ENCODE measurements at places on chromosomes 4 and X.

- no peak for DNase-seq
Observed at GRCh38 chr4:73989031-73989430, 1.0 kb upstream of the PPBP start.

- no peak for DNase-seq
Observed at GRCh38 chr4:189822326-189822725, 118.3 kb upstream of the FRG1 start.

DNA sequence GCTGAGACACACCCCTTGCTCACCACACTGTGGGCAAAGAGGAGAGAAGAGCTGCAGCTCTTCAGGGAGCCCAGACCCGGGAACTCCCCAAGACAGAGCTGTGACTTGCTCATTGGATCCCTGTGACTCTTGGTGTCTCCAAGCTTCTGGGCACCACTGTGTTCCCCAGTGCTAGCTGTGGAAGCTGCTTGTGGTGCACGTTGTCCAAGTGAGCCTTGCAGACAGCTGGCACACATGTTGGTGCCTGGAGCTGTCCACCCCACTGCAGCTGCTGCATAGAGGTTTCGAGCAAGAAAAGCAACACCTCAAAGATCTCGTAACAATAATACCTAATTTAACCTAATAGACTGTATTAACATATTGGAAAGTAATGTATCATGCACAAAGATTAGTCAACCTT is 1089.3 kb downstream of the PCDH18 start:
- DNase-seq: no peak

- no peak for DNase-seq
Observed at GRCh38 chr4:41454423-41454822, 83.5 kb upstream of the LIMCH1 start.

DNA sequence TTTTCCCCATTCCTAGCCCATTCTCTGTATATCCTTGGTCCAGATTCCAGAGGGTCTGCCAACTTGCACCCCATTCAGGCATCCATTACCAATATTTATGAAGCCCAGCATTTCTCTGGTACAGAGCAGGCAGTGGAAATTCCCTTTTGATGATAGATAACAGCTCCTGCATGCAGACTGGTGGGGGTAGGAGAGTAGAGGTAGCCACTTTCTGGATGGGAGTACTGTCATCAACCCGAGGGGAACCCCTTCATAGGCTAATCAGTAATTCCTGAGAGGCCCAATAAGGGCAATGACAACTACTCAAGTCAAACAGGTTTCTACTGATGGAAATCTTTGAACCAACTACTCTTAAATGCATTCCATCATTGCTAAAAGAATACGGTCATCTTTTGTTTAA is 63.7 kb downstream of the COL25A1 start:
- DNase-seq: no peak

GRCh38 chr4:179467878-179468277 is 2025.6 kb upstream of the AGA start:
- DNase-seq: no peak

DNA sequence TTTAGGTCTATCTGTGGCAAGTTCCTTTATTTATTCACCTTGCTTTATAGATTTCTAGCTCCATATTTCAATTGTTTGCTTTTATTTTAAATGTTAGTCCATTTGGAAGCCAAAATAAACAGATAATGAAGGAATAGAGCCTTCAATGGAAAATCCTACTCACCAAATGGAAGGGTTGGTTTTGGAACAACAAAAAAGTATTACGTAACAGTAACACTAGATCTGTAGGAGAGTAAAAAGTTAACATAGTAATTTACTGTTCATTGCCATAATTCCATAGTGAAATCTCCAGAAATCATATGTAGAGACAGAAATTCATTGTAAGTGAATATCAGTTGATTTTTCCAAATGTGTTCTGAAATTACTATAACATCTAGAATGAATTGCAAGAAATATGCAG is 34.6 kb downstream of the NWD2 start:
- no peak for DNase-seq

GRCh38 chrX:123773258-123773988 is 40.6 kb upstream of the THOC2 start:
- DNase-seq: no peak

DNA sequence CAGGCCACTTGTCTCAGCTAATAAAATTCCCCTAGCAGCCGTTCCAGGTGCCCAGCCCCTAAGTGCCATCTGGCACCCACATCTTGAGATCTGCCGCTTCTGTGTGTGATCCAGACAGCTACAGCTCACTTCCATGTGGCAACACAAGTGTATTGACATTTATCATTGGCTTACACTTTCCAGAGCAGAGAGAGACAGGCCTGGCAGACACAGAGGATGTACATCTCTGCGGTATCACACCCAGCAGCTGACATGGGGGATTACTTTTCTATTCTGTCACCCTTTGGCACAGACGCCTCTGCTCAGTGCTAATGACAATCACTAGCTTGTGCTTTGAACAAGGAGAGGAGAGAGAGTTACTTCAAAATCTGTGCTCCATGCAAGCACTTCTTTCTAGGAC is 195.9 kb downstream of the KDR start:
- no peak for DNase-seq

DNA sequence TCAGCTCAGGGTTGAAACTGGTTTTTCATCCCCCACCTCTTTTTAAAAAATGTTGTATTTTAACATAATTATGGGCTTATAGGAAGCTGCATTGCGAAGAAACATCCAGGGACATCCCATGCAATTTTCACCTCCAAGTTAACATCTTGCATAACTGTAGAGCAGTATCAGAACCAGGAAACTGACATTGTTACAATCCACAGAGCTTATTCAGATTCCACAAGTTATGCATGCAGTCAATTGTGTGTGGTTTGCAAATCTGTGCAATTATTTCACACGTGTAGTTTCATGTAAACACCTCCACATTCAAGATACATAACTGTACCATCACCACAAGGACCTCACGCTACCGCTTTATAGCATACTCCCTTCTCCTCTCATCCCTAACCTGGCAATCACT is 97.5 kb upstream of the GATB start:
- no peak for DNase-seq

GRCh38 chrX:2311501-2311900 is 189.3 kb downstream of the DHRSX start:
- no peak for DNase-seq

GRCh38 chrX:10239611-10240064 is 82.9 kb downstream of the CLCN4 start:
- DNase-seq: no peak

Data from stimulated activated CD4-positive, alpha-beta T cell treated with anti-CD3 and anti-CD28 coated beads, Interleukin-4, amount 100 ng/mL, for 48 hours (primary cell).